ENCODE measurements at places on chromosomes 11 and 22.

GRCh38 chr11:45920531-45921477 is 1.7 kb upstream of the LARGE2 start:
- peak; percentile 5 for DNase-seq

DNA sequence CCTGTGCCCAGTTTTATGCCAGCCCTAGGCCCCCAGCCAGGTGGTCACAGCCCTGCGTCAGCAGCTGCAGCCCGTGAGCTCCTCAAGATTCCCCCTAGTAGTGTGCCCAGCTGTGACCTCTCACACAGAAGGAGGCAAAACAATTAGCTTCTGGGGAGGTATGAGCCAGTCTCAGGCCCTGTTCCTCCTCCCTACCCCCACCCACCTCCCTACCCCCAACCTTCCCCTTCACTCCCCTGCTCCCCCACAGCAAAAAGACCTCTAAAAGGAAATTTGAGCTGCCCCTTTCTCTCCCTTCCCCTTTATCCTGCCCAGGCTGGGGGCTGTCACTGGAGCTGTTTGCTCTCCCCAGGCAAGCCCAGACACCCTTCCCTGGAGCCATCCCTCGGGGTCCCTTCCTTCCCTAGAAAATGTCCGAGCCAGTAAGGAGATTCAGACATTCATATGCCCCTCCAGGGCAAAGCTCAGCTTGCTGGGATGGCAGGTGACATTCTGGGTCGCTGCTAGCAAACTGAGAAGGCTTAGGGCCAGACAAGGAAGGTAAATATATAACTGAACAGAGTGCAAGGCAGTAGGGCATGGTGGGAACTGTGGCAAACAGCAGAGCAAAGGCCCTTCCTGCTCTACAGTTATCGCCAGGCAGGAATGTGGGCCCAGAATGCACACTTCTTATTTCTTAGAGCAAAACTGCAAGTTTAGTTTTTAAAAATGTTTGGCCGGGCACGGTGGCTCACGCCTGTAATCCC is 300.2 kb downstream of the MN1 start:
- no peak for DNase-seq

GRCh38 chr11:120052196-120052775 is 85.6 kb downstream of the TRIM29 start:
- DNase-seq = no peak

GRCh38 chr11:82823647-82824619 is 76.3 kb downstream of the PRCP start:
- DNase-seq = no peak

DNA sequence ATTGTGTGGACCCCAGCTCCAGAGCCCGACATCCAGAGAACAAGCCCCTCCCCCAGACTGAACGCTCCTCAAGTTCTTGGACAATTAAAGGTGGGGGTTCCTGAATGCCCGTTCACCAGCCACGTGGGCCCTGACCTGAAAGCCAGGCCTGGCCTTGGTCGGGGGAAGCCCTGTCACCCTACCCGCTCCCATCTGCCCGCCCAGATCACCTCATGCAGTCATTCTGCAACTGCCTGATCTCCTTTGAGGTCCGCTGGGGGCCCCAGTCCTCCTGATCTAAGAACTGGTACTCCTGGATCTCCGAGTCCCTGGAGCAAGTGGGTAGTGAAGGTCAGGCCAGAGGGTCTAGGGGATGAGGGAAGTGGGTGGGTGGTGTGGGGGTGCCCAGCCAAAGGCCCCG is 9.1 kb upstream of the NAALADL1 start:
- DNase-seq = no peak

DNA sequence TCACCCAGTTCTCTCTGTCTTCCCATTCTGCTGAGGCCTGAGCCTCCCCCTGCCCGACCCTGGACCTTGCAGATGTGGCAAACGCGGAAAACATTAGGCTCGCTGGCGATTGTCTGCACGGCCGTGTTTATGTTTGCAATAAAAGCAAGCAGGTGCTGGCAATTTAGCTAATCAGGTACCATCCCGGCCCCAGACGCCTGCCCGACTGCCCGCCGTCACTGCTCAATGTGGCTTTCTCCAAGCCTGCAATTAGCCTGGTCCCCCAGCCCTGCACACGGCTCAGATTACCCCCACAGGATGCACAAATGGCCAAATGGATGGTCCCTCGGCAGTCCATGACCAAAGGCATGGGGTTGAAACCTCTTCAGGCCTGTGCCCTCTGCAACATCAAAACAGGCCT is 259.7 kb downstream of the MN1 start:
- DNase-seq = no peak

GRCh38 chr22:19941365-19942082 is at the start of the genes COMT and TXNRD2:
Gene COMT (plus strand): TSS chr22:19941772. CDS start chr22:19962527, 20,755 bp downstream.
Gene TXNRD2 (minus strand): TSS chr22:19941818. CDS start chr22:19941803, 15 bp downstream.
- peak; percentile 70 for DNase-seq

DNA sequence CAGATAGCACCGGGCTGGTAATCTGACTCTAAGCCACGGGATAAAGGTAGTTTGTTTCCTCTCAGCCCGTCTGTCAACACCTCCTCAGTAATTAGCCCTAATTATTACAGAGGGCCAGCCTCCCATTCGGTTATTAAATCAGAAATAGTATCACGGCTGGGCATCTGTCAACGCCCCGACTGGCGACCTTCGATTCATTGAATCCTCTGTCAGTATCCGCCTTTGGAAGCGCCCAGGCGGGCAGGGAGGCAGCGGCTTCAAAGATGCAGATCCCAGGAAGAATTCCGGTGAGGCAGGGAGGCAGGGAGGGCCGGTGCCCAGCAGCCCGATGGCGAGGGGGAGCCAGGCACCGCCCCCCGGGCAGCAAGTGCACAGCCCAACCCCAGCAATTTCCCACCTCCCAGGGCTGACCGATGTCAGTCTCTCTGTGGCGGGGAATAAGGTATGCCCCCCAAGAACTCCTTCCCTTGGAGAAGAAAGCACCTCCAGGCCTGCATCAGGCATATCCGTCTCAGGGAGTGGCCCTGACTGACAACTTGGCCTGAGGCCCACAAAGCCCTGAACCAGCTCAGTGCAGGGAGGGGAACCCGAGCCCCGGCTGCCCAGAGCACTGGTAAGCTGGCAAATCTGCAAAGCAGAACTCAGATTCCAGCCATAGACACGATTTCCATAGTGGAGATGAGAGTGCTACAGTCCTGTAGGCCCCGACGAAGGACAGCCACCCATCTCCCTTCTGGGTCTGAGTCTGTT is 11.4 kb downstream of the GNB1L start:
- DNase-seq = no peak

- no peak for DNase-seq
Observed at GRCh38 chr11:130426223-130426836, 2.1 kb downstream of the ADAMTS8 start.

- no peak for DNase-seq
Observed at GRCh38 chr11:92304271-92304670, 79.7 kb downstream of the FAT3 start.

GRCh38 chr11:67315325-67315909 is 12.1 kb downstream of the SSH3 start:
- DNase-seq = no peak

DNA sequence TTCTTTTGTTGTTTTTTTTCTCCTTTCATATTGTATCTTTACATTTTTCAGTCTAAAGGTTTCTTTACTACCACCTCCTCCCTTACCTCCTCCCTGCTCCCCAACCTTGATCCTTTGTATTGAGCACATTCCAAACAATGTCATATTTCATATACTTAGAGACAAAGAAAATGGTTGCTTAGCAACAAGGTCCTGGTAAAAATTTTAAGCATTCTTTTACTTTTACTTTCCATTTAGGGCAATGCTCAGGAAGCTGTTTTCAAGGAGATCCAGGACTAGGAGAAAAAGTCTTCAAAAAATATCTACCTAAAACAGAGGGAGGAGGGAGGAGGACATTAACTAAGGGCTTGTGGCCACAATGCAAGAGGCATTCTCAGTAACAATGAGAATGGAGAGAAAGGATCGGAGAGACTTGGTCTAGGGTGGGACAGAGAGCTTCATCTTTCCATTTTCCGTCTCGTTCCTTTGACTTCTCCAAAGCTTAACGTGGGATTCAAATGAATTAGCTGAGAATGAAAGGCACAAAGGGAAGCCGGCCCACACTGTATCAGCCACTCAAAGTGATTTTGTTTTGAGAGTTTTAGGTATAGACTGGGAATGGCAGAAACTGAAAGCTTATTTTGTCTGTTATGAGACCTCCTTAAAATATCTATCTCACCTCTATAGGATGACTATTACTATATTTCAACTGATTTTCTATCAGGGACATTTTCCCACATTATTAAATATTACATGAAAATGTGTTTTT is 455.7 kb downstream of the RAB38 start:
- no peak for DNase-seq

DNA sequence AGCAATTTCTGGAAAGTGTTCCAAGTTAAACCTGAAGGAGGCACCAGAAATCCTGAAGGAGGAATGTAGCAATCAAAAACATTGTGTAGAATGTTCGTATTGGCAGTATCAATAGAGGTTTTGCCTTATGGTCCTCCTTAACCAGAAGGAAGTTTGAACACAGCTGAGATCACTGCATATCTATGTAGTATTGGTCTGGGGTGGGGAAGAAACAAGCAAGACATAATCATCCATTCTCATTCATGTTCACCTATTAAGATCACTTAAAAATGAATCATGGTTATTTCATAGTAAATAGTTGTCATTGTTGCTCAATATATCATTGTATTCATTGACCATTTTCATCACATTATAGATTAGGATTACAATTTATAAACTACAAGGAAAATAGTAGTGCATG is 160.5 kb downstream of the DDX10 start:
- DNase-seq = no peak

DNA sequence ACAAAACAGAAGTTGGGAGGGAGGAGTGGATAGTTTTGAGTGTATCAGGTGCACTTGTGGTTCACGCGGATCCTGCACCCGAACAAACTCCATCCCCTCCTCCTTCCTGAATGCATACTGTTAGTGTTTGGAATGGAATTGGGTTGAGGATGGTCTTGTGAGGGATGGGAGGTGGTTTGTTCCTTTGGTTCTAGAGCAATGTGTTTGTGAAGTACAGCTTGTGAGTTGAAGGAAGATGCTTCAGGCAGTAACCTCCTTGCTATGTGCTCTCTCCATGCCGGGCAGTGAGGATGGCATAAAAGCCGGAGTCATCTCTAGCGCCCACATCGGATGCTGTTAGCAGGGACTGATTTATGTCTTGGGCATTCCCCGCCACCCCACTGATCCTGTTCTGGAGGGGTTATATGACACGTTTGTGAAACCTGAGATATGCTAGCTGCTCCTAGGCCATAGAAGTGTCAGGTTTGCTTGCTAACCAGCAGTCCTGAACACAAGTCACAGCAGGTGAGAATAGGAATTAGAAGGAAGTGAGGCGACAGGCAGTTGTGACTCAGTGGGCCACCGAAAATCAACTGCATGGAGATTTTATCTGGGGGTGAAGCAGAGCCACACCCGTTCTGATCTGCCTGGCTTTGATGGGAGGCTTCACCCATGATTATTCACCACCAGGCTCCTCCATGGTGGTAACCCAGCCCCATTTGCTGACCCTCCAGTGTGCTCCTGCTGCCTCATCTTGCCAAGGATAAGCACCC is 2.2 kb downstream of the BCR start:
- DNase-seq = peak; percentile 58

DNA sequence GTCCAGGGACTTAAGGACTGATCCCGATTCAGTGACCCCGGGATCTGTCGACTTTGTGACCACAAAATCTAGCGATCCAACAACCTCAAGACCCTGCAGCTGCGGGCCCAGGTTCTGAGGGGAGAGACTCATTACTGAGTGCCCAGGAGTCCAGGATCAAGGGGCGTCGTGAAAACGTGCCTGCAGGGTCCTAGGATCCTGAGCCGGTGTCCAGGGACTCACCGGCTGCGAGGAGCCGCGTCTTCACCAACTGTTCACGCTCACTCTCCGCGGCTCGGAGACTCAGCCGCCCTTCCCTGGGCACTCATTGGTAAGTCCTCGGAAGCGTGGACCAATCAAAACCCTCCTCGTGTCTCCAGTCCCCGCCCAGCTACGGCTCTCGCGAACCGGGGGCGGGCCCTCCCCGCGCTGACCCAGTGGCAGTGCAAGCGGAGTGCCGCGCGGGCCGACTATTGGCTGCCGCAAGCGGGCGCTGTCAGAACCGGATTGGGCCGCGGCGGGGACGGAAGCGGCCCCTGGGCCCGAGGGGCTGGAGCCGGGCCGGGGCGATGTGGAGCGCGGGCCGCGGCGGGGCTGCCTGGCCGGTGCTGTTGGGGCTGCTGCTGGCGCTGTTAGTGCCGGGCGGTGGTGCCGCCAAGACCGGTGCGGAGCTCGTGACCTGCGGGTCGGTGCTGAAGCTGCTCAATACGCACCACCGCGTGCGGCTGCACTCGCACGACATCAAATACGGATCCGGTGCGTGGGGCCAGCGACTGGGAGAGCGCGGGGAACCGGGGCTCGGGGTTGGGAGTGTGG is at the start of gene SDF2L1:
Gene SDF2L1, plus strand, starts transcription at position 514 of the 795 bp plus-strand sequence. Its CDS starts 35 bp downstream, at position 549.
- DNase-seq = peak; percentile 99

DNA sequence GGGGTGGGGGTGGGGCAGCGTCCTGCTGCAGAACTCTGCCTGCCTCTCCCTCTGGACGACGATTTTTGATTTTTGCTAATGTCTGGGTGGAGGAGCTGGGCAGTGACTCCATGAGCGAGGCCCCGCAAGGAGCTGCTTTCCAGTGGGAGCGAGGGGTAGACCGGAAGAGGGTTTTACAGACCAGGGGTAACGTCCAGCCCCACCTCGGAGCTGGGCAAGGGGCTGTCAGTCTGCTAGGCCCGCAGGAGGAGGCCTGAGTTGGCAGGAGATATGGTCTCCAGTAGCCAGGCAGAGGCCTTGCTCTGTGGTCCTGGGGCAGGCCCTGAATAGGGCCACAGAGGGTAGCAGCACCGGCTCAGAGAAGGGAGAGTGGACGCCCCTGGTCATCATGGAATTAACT is 9.0 kb downstream of the MAPK8IP2 start:
- DNase-seq = no peak

DNA sequence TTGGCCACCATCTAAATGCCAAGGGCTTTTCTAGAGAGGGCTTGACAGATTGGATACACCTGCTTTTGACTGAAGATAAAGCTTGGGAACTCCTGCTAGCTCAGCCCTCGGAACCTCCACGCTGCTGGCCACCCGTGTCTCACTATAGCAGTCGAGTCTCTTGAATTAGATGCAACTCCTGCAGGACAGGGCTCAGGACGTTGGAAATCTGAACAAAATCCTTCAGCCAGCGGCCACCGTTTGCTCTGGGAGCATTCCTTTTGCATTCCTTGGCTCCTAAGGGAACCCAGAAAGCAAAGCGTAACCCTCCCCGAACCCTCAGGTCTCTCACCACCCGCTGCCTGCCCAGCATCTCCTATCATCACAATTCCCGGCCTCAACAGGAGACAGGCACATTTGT is 77.8 kb downstream of the GRIK4 start:
- DNase-seq = no peak

GRCh38 chr11:110525883-110526282 is 96.1 kb downstream of the FDX1 start:
- no peak for DNase-seq
